ENCODE measurements at places on chromosomes 4 and X.

DNA sequence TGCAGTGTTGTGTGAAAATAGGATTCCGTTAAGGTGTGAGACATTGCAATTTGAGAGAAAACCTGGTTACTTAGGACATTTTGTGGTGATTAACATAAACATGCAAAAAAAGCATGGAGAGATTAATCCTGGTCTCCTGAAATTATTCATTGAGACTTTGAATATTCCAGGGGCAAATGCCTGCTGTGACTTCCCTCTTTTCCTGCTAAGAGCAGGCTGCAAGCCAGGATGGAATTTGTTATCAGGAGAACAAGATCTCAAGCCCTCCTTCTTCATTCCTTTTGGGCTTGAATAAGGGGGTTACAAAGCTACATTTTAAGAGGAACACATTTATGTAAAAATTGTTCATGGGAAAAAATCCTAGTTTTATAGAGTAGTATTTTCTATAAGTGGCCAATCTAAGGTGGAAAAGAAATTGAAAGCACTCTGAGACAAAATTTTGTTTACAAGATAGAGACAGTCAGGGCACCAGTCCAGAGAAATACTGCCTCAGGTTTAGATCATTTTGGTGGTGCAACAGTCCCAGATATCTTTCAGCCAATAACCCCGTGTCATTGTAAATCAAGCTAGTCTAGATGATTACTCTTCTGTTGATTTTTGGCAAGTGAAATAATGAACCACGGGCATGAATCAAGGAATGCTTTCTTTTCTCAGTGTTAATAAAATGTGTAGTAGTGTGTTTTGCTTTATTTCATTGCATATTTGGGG is 1528.3 kb upstream of the AGA start:
- DNase-seq = no peak

DNA sequence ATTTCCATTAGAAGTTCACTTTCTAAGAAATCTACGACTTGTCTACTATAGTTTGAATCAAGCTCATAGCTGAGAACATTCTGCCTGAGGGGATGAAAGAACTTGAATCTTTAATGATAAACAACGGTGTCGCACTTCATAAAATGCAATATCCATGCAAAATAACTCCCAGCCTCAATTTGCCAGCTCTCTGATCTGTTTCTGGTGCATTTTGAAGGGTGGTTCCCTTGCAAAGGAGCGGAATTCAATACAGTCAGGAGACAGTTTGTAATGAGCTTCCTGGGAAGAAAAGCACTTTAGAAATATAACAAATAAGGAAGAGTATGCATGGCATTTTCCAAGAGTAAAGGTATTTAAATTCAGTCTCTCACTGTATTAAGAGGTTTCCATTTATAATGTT is 80.0 kb downstream of the PCYT1B start:
- no peak for DNase-seq

DNA sequence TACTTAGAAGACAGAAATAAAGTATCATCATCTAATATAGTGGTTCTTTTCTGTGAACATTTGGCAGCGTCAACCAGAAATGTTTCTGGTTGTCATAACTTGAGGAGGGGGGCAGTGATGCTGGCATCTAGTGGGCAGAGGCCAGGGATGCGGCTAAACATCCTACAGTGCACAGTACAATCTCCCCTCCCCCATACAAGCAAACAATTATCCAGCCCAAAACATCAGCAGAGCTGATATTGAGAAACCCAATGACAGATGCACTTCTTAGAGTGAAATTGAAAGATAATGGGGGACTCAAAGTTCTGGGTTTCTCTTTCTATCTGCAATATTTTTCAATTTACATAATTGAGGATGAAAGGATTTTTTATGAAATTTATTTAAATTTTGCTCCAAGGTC is 1.9 kb upstream of the EIF1AX start:
- DNase-seq = no peak

DNA sequence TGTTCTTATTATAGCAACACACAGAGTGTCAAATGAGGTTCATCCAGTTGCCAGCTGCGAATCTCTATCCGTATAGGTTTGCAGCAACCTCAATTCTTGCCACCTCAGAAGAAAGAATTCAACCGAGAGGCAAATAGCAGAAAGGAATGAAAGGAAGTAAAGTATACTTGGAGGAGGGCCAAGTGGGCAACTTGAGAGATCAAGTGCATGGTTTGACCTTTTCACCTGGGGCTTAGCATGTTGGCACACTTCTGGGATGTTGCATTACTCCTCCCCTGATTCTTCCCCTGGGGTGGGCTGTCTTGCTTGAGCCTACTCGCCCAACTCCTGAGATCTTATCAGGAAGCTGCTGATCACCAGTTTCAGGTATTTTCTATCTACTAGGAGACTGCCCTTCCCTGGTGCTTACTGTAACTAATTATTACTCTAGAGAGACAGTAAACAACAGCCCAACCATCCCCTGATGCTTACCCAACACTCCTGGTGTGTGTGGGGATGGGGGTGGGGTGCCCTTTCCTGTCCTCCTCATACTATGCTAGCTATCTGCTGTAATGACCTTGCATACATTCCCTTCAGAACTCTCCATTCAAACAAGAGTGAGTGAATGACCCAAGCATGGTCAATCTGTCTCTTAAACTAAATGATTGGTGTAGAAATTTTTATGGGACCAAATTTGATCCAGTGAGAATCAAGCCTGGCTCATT is 7.3 kb upstream of the TMEM33 start:
- no peak for DNase-seq

DNA sequence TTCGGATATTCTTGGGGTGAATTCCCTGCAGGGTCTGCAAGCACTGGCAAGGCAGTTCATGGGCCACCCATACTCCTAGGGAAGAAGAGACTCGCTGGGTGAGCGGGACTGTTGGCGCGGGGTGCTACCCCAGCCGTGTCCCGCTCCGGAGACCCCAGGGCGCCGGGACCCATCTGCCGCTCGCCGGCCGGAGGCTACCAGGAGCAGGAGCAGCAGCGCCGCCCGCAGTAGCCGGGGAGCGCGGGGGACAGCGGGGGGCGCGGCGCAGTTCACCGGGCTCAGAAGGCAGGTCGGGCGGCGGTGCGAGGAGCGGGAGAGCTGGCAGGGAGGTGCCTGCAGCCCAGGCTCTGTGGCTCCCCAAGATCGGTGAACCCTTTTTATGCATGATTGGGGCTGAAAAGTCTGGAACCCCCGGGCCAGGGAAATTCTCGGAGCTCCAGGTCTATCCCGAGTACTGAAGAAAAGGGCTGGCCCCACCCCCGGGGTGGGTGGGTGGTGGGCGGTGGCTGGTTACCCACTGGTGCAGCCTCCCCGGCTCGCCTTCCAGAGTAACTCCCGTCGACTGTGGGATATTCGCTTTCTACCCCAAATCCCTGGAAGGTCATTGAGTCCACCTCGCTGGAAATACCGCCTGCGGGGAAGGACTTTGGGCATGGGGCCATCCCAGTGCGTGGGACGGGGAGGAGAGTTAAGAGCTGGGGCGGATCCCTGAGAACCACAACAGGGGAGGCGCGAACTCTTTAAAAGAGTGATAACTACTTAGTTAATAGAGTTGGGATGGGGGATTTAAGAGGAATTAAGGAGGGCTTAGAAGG is 37.6 kb downstream of the PF4 start:
- DNase-seq = no peak

- DNase-seq = no peak
These were observed 161.1 kb downstream of the TRIML1 start for GRCh38 chr4:188300385-188300784.

- no peak for DNase-seq
These were observed 425.6 kb downstream of the IL1RAPL1 start for GRCh38 chrX:29012867-29013266.

GRCh38 chr4:113141901-113142346 is 92.5 kb downstream of the ANK2 start:
- no peak for DNase-seq

DNA sequence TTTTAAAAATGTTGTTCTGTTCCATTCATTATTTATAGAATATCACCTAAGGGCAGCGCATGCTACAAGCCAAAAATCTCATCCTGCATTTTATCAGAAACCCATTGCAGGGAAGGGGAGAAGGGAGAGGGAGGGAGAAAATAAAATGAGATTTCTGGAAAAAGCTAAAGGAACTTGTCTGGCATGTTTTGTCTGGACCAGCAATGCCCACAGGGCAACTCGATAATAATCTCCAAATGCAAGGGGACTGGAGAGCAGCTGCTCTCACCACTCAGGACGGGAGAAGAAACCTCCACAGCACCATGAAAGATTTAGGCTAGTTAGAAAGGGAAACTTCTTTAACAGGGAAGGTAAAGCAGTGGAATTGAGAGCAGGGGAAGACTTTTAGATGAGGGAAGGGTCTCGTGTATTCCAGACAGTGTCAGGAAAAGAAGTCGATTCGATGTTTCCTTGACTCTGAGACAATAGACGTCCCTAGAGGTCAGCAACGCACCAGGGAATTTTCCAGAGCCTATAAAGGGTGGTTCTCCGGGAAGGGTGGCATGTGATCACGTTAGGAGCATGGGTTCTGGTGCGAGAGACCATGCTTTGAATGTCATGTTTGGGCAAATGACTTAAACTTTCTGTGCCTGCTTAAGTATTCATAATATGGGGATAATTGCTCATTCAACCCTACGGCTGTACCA is 132.2 kb upstream of the NDP start:
- DNase-seq = no peak

DNA sequence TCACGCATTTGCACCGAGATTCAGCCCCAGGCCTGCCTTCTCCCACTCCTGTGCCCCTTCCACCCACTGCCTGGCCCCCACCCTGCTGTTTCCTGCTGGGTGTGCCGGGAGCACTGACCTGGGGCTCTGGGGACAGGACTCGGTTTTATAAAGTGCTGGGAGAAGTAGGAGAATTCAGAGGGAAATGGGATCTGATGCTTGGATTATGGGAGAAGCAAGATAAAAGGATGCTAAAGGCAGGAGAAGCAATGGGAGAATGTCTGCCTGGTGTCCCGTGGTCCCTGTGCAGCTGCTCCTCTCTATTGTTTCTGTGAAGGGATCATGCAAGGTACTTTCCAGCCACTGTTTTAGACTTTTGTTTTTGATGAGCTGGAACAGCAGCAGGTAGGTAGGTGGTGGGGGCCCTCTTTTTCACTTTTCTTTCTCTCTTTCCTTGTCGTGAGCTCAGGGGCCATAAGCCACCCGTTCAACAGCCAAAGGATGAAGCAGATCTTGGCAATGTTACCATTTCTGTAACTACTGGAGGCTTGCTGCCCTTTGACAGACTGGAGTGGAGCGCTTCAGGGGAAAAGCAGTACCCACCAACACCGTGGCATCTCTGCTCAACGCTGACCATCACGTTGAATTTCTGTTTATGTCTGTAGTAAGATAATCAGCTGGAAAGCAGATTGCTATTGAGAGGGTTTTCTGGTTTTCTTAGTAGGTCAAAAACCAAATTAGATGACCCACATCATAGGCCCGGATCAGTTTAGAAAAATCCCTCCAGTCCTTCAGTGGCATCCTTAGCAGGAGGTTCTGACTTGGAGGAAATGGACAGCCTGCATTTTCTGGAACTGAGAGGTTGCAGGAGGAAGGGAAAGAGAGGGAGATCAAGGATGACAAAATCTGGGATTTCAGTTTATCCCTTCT is 63.8 kb upstream of the ENPP6 start:
- DNase-seq = no peak

- DNase-seq = no peak
These were observed 39.4 kb upstream of the WDFY3 start for GRCh38 chr4:85005865-85006377.

DNA sequence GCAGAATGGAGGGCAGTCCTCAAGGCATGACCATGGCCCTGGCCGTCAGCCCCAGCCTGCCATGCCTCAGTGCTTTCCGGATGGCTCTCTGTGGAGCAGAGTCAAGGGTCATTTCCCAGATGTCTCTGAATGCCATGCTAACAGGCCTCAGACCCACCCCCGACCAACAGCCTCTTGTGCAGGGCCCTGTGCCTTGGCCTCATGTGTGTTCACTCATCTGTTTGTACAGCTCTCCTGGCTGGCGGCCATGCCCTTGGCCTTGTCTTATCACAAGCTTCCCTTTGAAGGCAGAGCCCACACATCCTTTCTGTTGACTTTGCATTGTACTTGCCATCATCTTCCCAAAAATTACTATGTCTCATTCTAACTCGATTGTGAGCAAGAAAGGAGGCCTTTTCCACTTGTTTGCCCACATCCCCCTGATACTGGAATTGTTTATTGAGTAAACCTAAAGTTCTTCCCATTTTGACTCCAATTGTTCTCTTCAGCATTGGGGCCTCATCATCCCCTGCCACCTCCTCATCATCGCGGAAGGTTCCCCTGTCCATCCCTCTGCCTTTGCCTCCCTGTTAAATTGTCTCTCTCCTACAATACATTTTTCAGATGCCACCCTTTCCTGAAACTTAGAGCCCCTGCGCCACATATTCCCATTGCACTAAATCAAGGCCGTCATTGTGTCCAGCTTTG is 6.3 kb downstream of the CA5B start:
- DNase-seq = no peak

DNA sequence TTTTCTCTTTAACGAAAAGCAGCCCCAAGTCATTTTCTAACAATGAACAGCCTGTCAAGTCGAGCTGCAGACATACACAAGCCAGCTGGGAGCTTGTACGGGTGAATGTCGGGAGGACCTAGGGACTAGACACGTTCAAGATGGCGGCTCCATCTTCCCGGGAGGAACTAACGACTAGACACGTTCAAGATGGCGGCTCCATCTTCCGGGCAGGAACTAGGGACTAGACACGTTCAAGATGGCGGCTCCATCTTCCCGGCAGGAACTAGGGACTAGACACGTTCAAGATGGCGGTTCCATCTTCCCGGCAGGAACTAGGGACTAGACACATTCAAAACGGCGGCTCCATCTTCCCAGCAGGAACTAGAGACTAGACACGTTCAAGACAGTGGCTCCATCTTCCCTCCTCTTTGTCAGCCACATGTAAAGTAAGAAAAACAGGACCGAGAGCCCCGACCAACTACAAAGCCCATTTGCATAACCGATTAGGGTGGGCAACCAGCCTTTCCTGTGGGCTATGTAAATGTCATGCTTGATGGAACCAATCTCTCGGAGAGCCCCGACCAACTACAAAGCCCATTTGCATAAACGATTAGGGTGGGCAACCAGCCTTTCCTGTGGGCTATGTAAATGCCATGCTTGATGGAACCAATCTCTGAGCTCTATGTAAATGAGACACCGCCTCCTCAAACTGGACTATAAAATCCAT is 175.5 kb downstream of the DHRSX start:
- no peak for DNase-seq

GRCh38 chr4:8377103-8378075 is 63.1 kb downstream of the ACOX3 start:
- no peak for DNase-seq

DNA sequence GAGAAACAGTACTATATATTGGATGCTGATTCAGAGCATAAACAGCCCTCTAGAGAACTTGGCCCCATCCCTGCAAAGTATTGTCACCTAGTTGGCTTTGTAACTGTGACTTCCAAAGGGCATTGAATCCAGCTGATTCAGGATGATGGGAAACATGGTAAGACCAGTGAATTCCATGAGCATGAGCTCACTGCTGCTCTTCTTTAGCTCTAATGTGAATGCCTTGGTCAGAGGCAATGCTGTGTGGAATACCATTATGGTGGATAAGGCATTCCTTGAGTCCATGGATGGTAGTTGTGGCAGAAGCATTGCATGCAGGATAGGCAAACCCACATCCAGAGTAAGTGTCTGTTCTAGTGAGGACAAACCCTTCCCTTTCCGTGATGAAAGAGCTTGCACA is 365.6 kb upstream of the EDA2R start:
- DNase-seq = no peak

Data from thoracic aorta (tissue), 2 donors.